ENCODE measurements at places on chromosomes 1 and 21.

DNA sequence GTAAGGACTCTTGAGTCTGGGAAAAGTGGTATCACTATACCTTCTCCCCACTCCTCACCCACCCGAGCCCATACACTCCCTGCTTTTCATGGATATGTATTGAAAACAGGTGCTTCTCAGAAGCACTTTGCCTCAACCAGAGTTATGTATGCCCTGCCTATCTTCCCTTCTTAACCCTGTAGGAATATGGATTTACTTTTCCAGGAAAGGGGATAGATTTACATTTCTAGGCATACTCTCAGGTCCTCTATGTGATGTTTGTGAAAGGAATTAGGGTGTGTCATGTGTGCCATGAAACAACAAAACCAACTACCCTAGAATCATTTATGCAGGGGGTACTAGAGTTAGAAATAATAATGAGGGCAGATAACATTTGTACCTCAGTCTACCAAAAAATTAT lies 11.0 kb upstream of the STX12 start:
- no peak for DNase-seq

GRCh38 chr1:229370601-229371021 lies 27.8 kb upstream of the CCSAP start:
- no peak for DNase-seq

GRCh38 chr1:212218911-212219310 lies 66.3 kb upstream of the PPP2R5A start:
- DNase-seq = peak; percentile 44

DNA sequence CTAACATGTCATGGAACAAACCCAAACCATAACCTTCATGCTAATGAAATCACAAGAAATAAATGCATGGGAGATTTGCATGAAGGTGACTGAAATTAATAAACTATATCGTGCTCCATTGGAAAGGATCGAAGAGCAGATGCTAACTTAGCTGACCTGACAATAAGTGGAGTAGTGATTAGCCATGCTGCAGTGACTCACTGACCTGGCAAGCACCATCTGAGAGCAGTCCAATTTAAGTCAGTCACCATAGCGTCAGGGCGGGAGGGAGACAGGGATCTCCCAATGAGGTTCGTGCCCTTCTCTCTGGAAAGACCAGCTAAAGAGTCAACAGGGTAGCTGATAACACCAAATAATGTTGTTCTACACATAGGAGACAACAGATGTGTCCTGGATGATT lies 21.5 kb downstream of the OLIG2 start:
- no peak for DNase-seq

- DNase-seq = no peak
Observed at GRCh38 chr1:33635336-33636012, 163.0 kb downstream of the ZSCAN20 start.

- no peak for DNase-seq
Observed at GRCh38 chr1:184075055-184076029, 23.8 kb downstream of the TSEN15 start.

- no peak for DNase-seq
Observed at GRCh38 chr1:67814121-67814772, 19.0 kb downstream of the GNG12 start.

- no peak for DNase-seq
Observed at GRCh38 chr1:244636488-244637259, 16.3 kb upstream of the DESI2 start.

- DNase-seq = no peak
Observed at GRCh38 chr1:10456048-10456447, 6.2 kb downstream of the CORT start.

GRCh38 chr1:160797861-160798273 lies 1.9 kb downstream of the LY9 start:
- DNase-seq = no peak

GRCh38 chr1:32881871-32882850 lies 4.1 kb upstream of the HPCA start:
- no peak for DNase-seq

DNA sequence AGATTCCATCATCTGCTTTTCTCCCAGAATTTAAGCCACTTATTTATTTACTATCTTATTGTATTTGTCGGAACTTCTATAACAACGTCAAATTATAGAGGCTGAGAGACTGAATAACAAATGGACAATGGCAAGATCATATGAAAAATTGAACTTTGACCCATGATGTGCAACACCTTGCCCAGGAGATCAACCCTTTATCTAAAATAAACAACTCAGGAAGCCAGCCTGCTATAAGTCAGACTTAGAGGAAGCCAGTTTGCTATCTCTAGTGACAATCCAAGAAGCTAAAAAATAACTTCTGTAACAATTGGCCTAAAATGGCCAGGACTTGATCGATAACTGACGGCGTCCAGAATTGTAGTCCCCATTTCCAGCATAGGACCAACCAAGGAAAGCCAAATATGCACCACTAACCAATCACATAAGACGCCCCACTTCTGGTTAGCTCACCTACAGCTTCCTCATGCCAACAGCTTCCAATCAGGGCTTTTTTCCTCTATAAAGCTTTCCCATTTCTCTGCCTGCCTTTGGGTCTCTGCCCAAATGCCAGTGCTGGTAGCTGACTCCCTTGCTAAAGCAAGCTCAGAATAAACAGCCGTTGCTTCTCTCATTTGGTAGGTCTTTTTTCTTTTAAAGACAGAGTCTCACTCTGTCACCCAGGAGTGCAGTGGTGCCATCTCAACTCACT lies 28.5 kb downstream of the ANP32E start:
- DNase-seq = no peak

DNA sequence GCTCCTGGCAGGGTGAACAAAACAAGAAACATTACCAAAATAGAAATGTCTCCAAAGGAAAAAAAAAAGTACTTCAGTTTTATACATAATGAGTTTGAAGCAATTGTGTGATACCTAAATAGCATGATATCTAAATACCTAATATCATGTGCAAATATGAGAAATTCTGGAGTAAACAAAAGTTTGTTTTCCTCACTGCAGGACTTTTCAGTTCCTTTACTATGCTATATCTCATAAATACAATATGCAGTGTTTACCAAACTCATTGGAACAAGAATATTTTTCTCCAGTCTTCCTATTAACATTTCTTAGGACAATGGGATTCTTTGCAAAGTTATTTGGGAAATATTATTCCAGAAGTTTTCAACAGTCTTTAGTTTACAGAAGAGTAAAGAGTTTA lies 98.1 kb downstream of the VAV3 start:
- no peak for DNase-seq

DNA sequence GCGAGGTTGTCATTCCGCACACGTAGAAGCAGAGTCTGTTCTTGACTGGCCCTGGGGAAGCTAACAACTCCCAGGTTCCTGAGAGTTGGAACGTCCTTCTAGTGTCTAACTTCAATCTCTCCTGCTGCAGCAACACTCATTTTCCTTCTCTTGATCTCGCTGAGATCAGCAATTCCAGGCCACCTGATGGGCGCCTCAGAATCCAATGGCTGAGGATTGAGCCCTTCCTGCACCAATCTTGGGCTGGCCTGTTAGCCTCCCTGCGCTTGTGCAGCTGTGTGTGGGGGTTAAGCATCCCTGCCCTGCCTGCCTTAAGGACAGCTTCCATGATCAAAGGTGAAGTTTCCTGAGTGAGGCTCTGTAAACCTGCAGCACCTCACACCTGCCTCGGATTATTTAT lies 87.9 kb downstream of the SYT2 start:
- DNase-seq = no peak

DNA sequence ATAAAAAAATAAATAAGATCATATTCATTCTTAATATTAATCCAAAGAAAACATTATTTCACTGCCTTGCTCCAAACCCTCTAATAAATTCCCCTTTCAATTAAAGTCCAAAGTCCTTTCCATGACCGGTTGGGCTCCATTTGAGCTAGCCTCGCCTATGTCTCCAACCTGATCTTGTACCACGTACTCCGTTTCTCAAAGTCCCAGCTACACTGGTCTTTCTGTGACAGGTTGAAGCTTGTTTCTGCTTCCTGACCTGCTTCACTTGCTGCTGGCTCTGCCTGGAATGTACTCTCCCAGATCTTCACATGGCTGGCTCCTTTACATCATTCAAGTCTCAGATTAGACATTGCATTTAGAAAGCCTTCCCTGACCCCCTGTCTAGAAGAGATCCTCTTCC lies 16.4 kb downstream of the RPL5 start:
- DNase-seq = no peak

DNA sequence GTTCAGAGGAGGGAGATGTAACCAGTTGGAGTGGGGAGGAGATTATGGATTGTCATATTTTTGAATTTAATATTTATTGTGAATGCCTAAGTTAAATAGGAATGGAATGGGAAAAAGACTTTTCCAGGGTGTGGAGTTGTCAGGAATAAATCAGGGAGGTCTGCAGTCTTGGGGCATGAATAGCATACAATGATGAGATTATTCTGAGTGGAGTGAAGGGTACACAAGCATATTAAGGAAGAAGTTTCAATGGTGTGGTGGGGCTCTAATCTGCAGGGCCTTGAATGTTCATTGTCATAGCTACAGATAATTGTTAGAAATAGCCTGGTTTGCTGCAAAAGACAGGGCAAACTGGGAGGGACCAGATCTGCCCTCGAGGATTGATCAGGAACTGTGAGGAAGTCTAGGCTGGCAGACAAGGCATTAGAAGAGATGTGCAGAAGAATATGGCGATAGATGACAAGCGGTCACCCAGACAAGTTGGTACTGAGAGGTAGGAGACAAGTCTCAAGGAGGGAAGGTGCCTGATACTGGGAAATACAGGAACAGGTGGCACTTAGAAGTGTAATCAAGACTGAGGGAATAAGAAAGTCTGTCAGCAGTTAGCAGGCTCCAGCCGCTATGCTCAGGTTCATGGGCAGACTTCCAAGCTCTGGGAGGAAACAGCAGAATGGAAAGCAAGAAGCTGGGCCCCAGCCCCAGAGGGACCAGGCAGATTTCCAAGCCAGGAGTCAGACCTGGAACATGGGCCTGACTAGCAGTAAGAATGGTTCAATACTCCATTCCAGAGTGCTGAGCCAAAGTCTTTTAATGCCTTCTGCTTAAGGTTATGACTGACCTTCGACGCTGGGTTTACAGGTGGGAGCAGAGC lies 20.9 kb upstream of the RGL1 start:
- DNase-seq = no peak

GRCh38 chr1:235892202-235892601 lies 25.5 kb upstream of the LYST start:
- no peak for DNase-seq

- DNase-seq = no peak
Observed at GRCh38 chr21:34890724-34891612, 158.1 kb downstream of the RUNX1 start.

GRCh38 chr1:247357781-247358211 lies 26.1 kb upstream of the ZNF496 start:
- DNase-seq = no peak

- DNase-seq = no peak
Observed at GRCh38 chr21:37367336-37367702, 746 bp downstream of the DYRK1A start.

- DNase-seq = no peak
Observed at GRCh38 chr1:185318431-185319138, 1.5 kb upstream of the IVNS1ABP start.

- DNase-seq = no peak
Observed at GRCh38 chr1:25856856-25857255, 2.4 kb downstream of the AUNIP start.

GRCh38 chr21:44556879-44557278 lies 1.7 kb downstream of the KRTAP10-3 start:
- no peak for DNase-seq

- DNase-seq = no peak
Observed at GRCh38 chr21:15363921-15364320, 299.1 kb upstream of the NRIP1 start.

- DNase-seq = no peak
Observed at GRCh38 chr1:75415187-75415586, 195.7 kb downstream of the SLC44A5 start.

DNA sequence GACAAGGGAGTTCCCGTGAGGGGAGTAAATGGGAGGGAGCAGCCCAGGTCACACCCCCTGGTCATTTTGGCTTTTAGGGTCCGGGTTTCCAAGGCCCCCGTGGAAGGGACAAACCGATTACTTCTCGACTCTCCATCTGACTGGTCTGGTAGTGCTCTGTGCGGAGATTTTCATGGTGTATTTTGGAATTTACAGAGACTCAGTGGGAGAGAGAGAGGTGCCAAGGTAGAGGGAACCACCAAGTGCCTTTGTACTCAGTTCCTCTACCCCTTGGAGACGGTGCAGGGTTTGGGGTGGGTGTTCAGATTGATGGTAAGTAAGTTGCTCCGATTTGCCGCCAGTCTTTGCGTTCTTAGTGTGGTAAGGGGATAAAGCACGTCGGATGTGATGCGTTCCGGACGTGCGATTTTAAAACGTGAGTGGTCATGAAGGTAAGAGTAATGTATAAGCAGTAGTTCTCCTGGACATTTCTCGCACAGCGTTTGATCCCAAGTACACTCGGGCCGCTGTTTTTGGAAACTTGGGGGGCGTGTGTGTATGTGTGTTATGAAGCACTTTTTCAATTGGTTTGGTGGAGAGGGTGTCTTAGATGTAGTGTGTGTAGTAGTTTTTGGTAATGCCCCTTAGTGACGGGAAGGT lies 682 bp downstream of the SUCO start:
- DNase-seq = no peak

- no peak for DNase-seq
Observed at GRCh38 chr1:162206300-162206699, 136.8 kb downstream of the NOS1AP start.

DNA sequence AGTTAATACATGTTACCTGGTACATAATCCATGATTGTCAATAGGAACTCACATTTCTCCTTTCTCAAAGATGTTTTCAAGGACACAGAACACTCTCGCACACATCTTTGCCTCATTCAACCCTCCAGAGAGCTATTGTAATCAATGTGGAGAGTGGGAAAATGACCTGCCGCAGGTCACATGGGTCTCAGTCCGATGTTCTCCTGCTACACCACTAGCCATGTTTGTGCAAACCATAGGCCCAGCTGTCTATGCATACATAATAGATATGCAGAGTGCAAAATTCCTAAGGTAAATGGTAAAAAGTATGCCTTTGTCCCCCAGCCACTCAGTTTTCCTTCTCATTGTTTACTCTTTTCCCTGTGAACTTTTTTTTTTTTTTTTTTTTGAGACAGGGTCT lies 89.2 kb downstream of the ADSS2 start:
- no peak for DNase-seq

GRCh38 chr1:15703562-15703961 lies 19.4 kb downstream of the PLEKHM2 start:
- no peak for DNase-seq

All from GM19239 (cell line).